NCI-H187 (cell line): ENCODE measurements at places on chromosomes 7 and 10.

GRCh38 chr7:83442911-83443310 lies 206.0 kb downstream of the SEMA3E start:
- DNase-seq, result no peak

- DNase-seq, result no peak
Observed at GRCh38 chr7:151174246-151175046, 7.0 kb upstream of the GBX1 start.

- DNase-seq, result no peak
Observed at GRCh38 chr10:15364001-15364400, 7.1 kb downstream of the FAM171A1 start.

- no peak for DNase-seq
Observed at GRCh38 chr7:29974286-29974685, 15.3 kb downstream of the SCRN1 start.

GRCh38 chr7:125878988-125879387 lies 949.4 kb upstream of the POT1 start:
- no peak for DNase-seq

GRCh38 chr10:69846293-69846921 lies 44.7 kb downstream of the COL13A1 start:
- no peak for DNase-seq

- no peak for DNase-seq
Observed at GRCh38 chr7:336810-337566, 47.0 kb downstream of the FOXL3 start.

DNA sequence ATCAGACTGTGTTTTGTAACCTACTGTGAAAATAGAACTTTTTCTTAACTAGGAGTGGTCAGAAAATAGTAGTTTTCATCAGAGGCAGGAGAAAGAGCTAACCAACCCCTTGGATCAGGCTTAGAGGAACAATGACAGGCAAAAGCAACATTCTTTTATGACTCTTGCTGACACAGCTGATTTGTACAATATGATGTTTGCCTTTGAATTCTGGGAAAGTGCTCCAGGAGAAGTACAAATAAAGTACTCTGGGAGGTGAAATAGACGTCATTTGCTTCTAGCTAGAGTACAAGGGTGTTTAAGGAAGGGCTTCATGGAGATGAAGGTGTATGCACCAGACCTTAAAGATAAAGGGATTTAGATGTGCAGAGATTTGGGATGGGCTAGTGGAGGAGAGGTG lies 75.1 kb upstream of the KIAA1217 start:
- no peak for DNase-seq

DNA sequence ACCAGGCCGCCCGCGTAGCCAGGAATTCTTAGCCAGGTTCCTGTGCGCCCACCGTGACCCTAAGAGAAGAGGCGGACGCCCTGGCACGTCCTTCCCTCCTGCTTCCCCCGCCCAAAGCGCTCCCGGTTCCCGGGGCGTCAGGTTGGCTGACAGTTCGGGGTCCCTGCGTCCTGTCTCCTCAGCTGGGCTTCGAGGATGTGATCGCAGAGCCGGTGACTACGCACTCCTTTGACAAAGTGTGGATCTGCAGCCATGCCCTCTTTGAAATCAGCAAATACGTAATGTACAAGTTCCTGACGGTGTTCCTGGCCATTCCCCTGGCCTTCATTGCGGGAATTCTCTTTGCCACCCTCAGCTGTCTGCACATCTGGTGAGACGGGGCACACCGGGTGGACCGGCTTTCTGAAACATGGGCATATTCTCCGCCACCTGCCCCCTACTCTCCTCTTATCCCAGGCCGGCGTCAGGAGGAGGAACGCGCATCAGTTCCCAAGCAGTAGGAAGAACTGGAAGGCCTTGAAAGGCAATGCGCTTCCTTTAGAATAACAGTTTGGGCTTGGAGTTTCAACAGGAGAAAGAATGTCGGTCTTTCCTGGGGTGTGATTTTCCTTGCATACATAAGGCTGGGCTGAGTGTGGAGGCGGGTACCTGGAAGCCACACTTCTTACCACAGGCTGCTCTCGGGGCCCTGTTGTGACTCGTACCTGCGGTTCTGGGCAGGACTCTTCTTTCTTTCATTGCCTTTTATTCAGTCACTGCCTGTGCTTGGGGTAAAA lies 728 bp downstream of the CAV2 start:
- no peak for DNase-seq

DNA sequence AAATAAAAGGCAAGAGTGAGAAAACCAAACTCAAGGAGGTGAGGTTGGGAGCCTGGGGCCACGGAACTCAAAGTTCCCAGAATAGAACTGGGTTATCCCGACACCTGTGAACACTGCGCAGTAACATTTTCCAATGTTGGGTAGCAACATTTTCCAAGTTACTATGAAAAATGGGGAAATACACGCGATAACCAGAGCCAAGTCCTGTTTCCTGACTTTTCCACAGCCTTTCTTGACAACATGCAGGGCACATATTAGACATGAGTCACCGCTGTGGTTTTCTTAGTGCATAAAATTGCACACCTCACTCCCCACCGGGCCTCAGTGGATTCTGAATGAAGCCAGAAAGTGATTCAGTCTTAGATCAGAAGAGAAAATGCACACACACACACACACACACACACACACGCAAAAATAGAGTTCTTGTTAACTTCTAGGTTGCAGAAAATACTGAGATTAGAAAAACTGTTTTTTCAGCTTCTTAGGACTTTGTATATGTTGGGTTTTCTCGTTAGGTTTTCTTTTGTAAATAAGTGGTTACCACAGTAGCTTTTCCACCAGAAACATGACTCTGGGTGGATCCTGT lies 70.0 kb downstream of the CAMK1D start:
- no peak for DNase-seq

- DNase-seq, result no peak
Observed at GRCh38 chr7:99665312-99666012, 14.3 kb downstream of the CYP3A5 start.

DNA sequence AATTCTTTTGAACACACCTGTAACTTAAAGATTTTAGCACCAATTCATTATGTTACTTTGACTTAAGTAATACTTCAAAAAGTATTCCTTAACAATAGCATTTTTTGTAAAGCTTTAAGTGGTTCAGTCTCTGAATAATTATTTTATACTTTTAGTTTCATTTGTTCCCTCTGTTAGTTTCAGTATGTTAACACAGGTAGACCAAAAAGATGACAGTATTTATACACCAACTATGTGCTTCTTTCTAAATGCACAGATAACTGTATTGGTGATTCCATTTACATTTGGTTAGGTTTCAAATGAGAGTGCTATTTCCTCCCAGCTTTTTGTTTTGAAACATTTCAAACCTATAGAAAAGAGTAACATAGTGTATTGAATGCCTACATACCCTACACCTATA lies 14.0 kb downstream of the RALA start:
- DNase-seq, result no peak

GRCh38 chr7:100275120-100275519 lies 32.4 kb upstream of the SPDYE3 start:
- no peak for DNase-seq

DNA sequence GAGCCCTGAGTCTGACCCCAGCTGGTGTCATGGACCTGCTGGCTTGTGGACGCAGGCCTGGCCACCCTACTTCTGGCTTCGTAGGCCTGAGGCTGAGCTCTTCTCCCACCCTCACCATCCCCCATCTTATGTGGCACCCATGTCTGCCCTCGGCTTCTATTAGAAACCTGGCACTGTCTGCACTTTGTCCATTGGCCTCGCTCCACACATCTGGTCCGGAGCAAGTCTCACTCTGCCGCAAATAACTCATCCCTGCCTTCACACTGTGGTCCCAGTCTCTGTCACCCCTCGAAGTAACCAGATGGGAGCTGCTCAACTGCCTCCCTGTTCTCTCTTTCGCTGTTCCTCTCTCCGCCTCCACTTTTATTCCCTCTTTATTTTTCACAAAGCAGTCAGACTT lies 78.6 kb downstream of the TRRAP start:
- no peak for DNase-seq

DNA sequence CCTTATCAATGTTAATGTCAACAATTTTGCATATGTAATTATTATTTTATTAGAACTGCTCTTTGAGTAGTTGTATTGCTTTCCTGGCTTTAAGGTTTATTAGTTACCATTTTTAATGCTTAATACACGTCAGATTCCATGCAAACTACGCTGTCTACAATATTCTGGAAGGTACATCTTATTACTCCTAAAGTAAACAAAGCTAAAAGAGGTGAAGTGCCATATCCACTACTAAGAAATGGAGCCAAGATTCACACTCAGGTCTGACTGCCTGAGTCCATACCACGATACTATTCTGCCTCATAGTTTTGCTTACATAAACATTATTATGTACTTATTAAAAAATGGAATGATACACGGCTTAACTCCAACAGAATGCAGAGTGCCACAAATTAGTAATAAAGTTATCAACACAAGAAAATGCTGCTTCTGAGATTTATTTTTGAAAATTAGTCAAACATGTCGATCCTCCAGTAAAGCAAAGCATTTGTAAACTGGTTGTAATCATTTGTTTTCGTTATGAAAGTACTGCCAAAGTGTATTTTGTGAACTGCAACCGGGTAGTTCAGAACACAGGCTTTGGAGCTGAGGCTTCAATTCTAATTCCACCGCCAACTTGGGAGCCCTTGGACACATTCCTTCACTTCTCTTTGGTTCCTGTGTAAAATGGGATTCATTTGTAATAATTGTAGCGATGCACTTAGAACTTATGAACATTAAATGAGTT lies 1.1 kb upstream of the DMTF1 start:
- no peak for DNase-seq

DNA sequence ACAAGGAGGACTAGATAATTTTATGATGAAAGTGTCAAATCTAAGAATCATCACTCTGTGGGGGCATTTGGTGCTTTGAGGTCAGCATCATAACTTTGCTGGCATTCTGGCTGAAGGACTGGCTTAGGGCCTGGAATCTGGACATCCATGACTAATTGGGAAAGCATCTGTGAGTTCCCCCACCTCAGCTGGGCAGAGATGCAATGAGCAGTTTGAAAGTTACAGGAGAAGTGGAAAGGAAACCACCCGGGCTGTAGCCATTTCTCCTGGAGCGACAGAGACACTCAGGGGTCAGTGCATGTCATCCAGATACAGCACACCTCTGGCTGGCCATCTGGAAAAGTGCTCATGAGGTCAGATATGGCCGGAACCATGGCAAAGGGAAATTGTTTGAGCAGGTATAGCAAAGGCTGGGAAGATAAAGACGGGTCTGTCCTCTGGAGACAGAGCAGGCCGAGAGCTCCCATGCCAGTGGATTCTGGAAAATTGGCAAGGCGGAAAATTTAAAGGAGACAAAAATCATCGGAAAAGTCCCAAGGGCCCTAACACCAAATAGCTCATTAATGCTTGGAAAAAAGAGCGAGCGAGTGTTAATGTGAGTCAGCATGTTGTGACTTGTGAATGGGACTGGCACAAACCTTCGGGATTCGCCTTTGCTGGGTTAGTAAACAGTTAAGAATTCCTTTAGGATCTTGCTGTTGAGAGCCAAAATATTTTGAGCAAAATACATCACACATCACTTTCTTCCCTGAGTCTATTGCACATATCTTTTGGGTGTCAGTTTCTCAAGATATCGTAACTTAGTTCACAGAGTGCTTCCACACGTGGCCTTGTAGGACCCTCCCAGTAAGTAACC lies 188.4 kb upstream of the AGK start:
- DNase-seq, result no peak

GRCh38 chr10:12348870-12349628 lies at the start of gene CAMK1D:
Gene CAMK1D (plus strand): TSS chr10:12349547.
- peak; percentile 52 for DNase-seq

DNA sequence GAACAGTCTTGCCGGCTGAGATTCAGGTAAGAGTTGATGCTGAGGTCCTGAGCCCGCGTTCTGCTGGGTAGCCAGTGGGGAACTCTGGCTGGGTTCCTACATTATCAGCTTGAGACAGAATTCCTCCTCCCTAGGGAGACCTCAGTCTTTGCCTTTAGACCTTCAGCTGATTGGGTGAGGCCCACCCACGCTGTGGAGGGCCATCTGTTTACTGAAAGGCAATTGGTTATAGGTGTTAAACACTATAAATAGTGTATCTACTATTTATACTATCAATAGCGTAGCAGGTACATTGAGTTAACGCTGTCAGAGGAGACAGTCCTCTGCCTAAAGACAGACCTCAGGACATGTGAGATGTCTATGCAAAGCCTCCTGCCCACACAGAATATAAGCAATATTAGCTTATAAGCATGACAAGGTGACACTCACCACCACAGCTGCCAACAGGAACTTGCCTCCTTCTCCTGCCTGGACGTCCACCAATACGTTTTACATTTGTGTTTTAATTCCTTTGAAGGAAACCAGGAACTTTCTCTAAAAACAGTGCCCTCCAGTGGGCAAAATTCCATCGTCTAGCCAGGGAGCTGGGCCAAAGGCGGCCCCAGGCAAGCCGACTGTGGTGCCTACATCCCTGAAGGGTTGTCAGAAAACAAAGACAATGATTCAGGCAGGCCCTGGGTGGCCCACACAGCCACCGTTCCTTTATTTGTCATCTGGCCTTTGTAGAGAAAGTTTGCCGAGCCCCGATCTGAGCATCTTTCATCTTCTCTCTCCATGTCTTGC lies 58.8 kb downstream of the INSIG1 start:
- no peak for DNase-seq

DNA sequence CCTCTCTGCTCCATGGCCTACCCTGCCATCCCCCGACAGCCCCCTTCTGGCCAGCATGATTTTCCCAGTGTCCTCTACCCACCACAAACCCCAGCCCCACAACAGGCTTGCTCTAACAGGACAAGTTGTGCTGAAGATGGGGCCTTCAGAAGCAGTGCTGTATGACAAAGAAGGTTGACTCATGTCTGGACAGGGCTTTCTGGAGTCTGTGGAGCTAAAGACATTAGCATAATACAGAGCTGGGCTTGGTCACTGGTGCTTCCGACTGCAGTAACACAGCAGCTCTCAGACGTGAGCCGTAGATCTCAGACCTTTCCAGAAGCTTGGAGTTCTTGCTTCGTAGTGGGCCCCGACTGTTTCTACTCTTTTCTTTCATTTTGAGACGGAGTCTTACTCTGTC lies 100.5 kb downstream of the GTF2IRD1 start:
- DNase-seq, result no peak
